SJCRH30 (cell line): ENCODE measurements at places on chromosomes 6 and 20. TPM values are rescaled to one million over a fixed set of nuclear protein-coding genes. Genes with fewer than 3 reads are reported as not detected.

GRCh38 chr6:85436939-85437495 is 12.9 kb upstream of the NT5E start:
- H3K4me1 ChIP-seq = no peaks in the 10 kb centered on the region
- H3K36me3 ChIP-seq = no peaks in the 10 kb centered on the region
- no peak overlapping the region for H3K27ac ChIP-seq
- H3K4me3 ChIP-seq = no peak overlapping the region
- no peaks in the 10 kb centered on the region for H3K27me3 ChIP-seq
- DNase-seq = no peak

- peaks cover 16% of the 10 kb centered on the region for H3K4me1 ChIP-seq
- no peaks in the 10 kb centered on the region for H3K27me3 ChIP-seq
- peaks cover 26% of the 10 kb centered on the region for H3K36me3 ChIP-seq
- no peak overlapping the region for H3K4me3 ChIP-seq
Measured at GRCh38 chr6:133512410-133513016, 271.4 kb downstream of the EYA4 start.

DNA sequence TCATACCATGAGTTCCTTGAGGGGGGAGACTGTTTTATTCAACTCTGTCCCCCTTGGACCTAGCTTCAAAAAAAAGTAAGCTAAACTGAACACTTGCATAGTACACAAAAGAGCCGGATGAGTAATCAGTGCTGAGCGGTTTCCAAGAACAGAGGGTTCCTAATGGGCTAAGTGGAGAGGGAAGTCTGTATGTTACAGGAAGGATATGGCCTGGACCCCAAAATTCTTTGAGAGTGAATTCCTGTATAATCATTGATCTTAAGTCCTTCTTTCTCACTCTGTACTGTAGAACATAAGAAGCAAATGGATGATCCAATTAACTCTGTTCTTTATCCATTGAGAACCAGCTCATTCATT is 324.7 kb upstream of the CNR1 start:
- no peak overlapping the region for H3K4me3 ChIP-seq
- H3K36me3 ChIP-seq = no peaks in the 10 kb centered on the region
- no peaks in the 10 kb centered on the region for H3K27me3 ChIP-seq
- no peak overlapping the region for H3K27ac ChIP-seq
- no peak for DNase-seq

- H3K4me3 ChIP-seq = peak overlapping the region; percentile 94
- no peaks in the 10 kb centered on the region; the same call in 1 of the 2 replicates for H3K4me1 ChIP-seq
- H3K27ac ChIP-seq = no peak overlapping the region
- no peak for DNase-seq
- H3K36me3 ChIP-seq = peaks cover under 1% of the 10 kb centered on the region; the same call in 1 of the 2 replicates
Measured at GRCh38 chr6:83860359-83860755, 868 bp downstream of the CYB5R4 start.

DNA sequence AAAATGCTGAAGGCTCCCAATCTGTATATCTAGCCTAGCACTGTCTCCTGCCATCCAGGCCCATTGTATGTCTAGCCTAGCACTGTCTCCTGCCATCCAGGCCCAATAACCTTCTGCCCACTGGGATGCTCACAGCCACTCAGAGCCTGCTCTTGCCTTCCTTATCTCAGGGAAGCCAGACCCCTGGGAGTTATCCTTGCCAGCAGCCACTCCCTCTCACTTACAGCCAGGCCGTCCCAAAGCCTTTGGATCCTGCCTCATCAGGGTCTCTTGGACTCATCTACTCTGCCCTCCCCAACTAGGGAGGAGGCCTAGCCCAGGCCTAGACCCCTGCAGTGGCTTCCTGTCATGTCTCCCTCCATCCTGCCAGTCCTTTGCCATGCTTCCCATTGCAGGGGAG is 37.3 kb downstream of the KIF3B start:
- no peak overlapping the region for H3K4me3 ChIP-seq
- peaks cover 27% of the 10 kb centered on the region for H3K36me3 ChIP-seq
- no peak for DNase-seq
- no peak overlapping the region for H3K27ac ChIP-seq
- H3K4me1 ChIP-seq = peaks cover 12% of the 10 kb centered on the region
- H3K27me3 ChIP-seq = no peaks in the 10 kb centered on the region

DNA sequence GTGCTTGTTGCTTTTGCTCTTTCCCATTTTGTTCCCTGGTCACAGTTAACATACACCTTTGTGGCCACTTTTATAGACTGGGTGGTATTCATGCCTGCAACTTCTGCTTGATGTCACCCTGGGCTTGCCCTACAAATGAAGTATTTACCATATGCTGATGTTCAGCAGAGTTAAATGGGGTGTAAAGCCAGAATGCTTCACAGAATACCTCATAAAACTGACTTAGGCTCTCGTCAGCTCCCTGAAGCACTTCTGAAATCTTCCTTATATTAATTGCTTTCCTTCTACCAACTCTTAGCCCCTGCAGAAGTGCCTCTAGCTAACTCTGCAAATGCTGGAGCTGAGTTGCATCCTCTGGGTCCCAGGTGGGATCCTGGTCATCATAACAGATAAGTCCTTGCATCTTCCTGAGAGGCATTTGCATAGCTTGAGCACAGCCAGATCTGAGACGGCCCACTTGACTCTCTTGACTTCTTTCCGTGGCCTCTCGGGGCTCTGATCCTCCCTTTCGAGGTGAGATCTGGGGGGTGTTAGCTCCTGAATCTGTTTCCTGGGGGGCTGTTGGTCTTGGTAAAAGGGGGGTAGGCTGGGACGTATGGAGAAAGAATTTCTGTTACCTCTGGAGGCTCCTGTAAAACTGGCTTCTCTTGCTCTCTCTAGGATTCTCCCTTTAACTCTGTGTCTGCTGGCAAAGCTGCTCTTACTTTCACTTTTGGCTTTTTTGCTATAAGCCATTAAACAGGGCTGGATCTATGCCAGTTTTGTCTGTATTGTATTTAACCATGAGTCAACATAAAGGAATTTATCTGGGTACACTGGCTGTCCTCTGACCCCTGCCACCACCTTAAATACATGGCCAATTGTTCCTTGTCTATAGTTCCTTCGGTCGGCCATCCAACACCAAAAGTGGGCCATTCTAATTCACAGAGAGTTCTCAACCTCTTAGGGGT is 223.0 kb upstream of the SYNCRIP start:
- H3K4me1 ChIP-seq = no peaks in the 10 kb centered on the region
- peak overlapping the region; percentile 54 for H3K4me3 ChIP-seq
- DNase-seq = peak; percentile 60
- no peaks in the 10 kb centered on the region for H3K36me3 ChIP-seq
- H3K27ac ChIP-seq = no peak overlapping the region

DNA sequence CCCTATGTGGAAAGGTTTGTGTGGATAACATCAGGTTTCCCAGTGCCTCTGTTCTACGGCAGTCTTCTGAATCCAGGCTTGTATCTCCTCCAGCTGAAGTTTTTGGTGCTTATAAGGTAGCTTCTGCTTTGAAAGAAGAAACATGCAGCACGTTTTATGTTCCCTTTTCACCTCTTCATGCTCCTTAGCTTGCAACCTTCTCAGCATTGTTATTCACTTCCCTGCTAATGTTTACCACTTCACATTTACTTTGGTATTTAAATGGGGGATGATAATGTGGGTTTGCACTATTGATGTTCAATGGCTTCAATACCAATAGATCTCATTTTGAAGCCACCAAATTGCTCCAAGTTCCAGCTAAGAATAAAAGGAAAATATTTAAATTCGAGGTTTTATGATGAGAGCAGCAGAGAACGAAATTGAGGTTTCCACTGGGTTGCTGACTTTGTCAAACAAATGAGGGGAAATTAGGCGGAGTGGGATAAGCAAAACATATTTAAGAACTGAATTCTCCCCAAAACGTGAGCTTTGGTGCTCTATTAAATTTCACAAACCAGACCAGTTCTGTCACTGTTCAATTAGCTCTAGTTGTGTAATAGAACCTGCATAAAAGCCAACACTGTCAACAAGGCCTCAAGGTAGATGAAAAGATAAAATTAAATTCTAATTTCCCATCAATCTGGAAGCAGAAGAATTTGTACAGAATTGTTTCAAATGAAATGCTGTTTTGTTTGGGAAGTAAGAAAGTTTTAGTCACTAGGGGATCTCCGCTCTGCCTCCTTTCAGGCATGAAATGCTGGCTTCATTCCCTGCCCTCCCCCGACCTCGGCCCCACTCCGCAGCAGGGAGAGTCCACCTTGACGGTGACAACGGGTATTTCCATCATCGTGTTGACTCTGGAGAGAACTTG is 1.4 kb downstream of the IL22RA2 start:
- no peaks in the 10 kb centered on the region for H3K4me1 ChIP-seq
- H3K27me3 ChIP-seq = no peaks in the 10 kb centered on the region
- no peak overlapping the region for H3K27ac ChIP-seq
- DNase-seq = no peak
- no peak overlapping the region for H3K4me3 ChIP-seq

DNA sequence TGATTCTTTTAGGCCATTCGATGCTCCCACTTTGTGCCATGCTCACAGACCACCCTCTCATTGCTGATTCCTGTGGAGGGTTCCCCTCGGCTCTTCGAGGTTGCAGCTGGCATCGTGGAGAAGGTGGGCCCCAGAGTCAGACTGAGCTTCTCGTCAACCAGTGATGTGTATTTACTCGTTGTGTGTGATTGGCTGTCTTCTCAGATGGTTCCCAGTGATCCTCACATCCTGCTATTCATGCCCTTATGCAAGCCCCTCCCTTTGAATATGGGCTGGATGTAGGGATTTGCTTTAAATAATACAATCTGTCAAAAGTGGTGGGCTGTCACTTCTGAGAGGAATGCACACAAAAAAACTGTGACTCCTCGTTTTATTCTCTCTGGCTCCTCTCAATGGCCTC is 99.6 kb upstream of the ENPP5 start:
- H3K4me3 ChIP-seq = no peak overlapping the region
- no peak for DNase-seq
- no peaks in the 10 kb centered on the region for H3K36me3 ChIP-seq
- H3K27me3 ChIP-seq = no peaks in the 10 kb centered on the region
- H3K27ac ChIP-seq = no peak overlapping the region

DNA sequence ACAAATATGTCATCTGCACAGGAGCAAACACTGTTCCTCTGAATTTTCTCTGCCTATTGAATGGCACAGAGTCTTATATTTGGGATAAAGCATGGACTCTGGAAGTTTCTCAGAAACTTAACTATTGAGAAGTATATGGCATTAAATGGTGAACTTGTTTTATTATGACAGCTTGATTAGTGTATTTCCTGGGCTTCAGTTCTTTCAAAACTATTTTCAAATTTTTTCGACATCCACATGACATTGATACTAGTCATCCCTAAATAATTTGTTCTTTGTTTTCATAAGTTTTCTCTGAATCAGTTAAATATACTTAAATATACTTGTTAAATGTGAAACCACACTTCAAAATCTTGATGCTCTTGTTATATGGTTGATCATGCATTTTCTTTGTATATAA is 144.0 kb upstream of the TSHZ2 start:
- H3K4me3 ChIP-seq = no peak overlapping the region
- DNase-seq = no peak
- H3K27ac ChIP-seq = no peak overlapping the region
- no peaks in the 10 kb centered on the region for H3K4me1 ChIP-seq

GRCh38 chr6:27748661-27749060 is 163.5 kb downstream of the OR2B2 start:
- H3K4me3 ChIP-seq = no peak overlapping the region
- DNase-seq = no peak
- no peaks in the 10 kb centered on the region for H3K4me1 ChIP-seq

- H3K27ac ChIP-seq = no peak overlapping the region
- H3K4me3 ChIP-seq = no peak overlapping the region
- H3K36me3 ChIP-seq = no peaks in the 10 kb centered on the region
- DNase-seq = no peak
Measured at GRCh38 chr6:12181481-12181880, 108.7 kb upstream of the EDN1 start.

DNA sequence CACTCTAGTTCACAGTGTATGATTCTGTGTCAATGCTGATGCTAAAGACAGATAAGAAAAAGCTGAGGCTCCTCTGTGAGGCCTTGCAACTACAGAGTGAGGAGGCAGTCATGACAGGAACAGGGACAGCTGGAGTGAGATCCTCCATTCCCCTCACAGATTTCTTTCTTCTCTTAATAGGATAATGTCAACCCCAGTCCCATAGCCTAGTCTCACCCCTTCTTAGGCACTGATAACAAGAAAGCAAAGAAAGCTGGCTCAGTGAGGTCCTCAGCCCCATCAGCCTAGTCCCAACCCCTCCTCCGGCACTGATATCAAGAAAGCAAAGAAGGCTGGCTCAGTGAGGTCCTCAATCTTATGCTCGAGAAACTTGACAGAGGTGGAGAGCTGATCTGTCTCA is 2.1 kb upstream of the PTCHD4 start:
- no peak for DNase-seq
- H3K4me3 ChIP-seq = no peak overlapping the region
- H3K36me3 ChIP-seq = no peaks in the 10 kb centered on the region
- H3K27me3 ChIP-seq = no peaks in the 10 kb centered on the region
- no peak overlapping the region for H3K27ac ChIP-seq

DNA sequence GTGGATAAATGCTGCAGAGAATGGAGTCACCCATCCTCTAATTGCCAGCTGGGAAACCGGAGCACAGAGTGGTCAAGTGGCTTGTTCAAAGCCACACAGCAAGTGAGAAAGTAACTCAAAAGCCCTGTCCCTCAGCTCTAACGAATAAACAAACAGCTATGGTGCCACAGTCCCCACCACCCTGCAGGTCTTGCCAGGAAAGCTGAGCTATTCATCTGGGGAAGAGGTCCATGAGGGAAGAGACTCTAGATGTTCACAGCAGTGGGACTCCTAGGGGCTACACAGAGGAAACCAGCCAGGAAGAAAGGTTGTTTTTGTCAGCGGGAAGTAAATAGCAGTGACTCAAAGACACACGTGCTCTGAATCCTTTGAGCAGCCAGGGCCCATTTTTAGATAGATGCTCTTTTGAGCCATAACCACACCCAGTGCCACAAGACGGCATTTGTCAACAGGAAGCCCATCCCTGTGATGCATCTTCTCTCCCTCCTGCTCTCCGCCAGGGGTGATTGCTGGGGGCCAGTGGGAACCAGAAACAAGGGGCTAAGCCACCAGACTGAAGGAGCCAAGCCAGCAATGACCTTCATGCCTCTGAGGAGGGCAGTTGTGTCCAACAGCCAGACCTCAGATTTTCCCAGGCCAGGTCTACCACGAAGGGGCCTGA is 32.4 kb upstream of the TCP11 start:
- peak overlapping the region; percentile 74 for H3K27ac ChIP-seq
- H3K4me3 ChIP-seq = no peak overlapping the region
- no peak for DNase-seq

DNA sequence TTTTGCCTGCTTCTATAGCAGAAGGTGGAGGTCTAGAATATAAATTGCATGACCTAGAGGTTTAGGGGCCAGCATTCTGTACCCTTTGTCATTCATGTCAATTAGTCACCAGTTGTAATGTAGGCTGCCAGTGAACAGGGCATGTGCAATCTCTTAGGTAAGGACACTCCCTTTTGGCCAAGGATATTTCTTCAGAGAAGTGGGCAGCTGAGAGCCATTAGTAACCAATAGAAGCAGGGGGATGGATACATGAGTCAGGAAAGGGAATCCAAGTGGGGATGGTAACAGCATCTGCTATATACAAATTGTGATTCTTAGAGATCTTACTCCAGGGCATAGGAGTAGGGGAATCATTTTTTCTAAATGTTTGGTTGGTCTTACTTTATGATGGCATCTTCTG is 494.2 kb upstream of the JAG1 start:
- no peaks in the 10 kb centered on the region for H3K27me3 ChIP-seq
- H3K4me1 ChIP-seq = no peaks in the 10 kb centered on the region
- H3K36me3 ChIP-seq = no peaks in the 10 kb centered on the region

The SLC17A1 gene
- not detected in 2 replicates for total RNA-seq

The TNF gene
- total RNA-seq = not detected in 2 replicates

The FOXF2 gene
- total RNA-seq = 2.8 and 3.7 TPM in 2 replicates

The SOBP gene
- total RNA-seq = 7.0 and 7.8 TPM in 2 replicates

The PKIB gene
- total RNA-seq = 7.4 and 10.0 TPM in 2 replicates

The MLN gene
- total RNA-seq = not detected in 2 replicates

The NRSN1 gene
- not detected in 2 replicates for total RNA-seq

The ADGRB3 gene
- 6.0 and 8.7 TPM in 2 replicates for total RNA-seq

The ZSCAN16 gene
- 2.9 and 4.6 TPM in 2 replicates for total RNA-seq

The LPIN3 gene
- 1.2 and 2.3 TPM in 2 replicates for total RNA-seq

The TRIM27 gene
- 48.2 and 52.8 TPM in 2 replicates for total RNA-seq

The SEMG1 gene
- total RNA-seq = not detected in 2 replicates

The GPR63 gene
- total RNA-seq = 8.7 and 9.8 TPM in 2 replicates
